Lower lobe of right lung (tissue), 2 donors: ENCODE measurements at places on chromosomes 7 and 10. TPM values are rescaled to one million over a fixed set of nuclear protein-coding genes. Genes with fewer than 3 reads are reported as not detected.
A peak's percentile ranks its signal among the peaks of the same experiment; 100 is the strongest.

The CC2D2B gene
- total RNA-seq: 1.6 TPM

- no peak for DNase-seq
These were observed 65.8 kb downstream of the RAB18 start for GRCh38 chr10:27569946-27570345.

DNA sequence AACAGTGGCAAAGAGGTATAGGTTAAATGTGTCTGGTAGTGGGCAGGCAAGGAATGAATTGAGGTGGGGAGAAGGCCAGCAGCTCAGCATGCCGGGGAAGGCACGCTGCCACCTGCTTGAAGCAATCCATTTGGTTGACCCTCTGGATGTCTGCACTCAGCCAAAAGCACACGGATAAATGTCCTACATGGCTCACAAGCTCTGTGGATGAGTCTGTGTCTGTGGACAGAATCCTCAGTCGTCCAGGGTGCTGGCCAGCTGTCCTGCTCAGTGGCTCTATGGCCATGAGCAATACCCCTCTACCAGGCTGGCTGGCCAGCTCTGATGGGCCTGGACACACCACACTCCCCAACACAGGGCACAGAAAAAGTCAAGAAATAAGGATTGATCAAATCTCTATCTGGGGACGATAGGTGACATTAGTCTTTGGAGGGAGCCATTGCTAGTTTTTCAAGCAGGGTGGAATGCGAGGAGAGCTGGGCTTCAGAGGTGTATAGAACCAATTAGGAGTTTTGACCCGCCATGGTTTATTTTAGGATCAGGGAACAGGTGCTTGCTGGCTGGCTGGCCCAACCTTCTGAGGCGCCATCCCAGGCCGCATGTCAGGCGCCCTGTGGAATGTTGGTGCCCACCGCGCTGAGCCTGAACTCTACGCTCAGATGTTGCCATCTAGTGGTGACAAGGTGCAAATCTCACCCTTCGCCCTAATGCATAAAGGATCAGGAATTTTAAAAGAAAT, 493.4 kb downstream of the TNS3 start:
- DNase-seq: peak; percentile 55

The PRSS37 gene
- total RNA-seq: not detected

The KLF6 gene
- total RNA-seq: 242 TPM

The TRPV5 gene
- total RNA-seq: not detected

GRCh38 chr7:124918662-124919061, 11.0 kb downstream of the POT1 start:
- DNase-seq: no peak

The CDH23 gene
- 9.4 TPM for total RNA-seq
